ENCODE measurements at places on chromosomes 4 and X.

DNA sequence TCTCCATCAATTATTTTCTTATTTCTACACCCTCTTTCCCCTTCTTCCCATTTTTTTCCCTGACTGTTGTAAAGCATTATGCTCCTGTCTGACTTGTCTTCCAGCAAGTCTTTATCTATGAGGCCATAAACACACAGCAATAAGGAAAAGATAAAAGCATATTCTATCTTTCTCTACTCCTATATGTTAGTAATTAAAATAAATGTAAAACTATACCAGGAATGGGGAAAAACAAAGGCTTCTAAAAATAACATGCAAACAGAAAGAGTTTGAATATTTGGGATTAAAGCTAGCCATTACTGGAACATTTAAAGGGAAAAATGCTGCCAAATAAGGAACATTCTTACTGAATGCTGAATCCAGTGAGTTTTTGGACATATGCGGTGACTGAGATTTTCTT, 471.7 kb upstream of the HS3ST1 start:
- DNase-seq: no peak

DNA sequence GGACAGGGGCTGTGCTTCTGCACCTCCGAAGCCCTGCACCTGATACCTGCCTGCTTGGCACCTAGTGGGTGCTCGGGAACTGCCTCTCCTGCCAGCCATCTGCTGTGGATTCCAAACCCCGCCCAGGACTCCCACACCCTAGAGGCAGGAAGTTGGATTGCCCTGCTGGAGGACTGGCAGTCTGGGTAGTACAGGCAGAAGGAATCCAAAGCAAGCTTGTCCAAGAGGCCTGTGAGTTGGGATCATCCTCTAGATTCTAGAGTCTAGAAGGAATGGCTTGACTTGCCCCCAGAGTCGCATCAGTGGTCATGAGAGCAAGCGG, 64.6 kb upstream of the MTM1 start:
- DNase-seq: no peak

- DNase-seq: no peak
These were observed 494.6 kb upstream of the FAM241A start for GRCh38 chr4:111650674-111651086.

DNA sequence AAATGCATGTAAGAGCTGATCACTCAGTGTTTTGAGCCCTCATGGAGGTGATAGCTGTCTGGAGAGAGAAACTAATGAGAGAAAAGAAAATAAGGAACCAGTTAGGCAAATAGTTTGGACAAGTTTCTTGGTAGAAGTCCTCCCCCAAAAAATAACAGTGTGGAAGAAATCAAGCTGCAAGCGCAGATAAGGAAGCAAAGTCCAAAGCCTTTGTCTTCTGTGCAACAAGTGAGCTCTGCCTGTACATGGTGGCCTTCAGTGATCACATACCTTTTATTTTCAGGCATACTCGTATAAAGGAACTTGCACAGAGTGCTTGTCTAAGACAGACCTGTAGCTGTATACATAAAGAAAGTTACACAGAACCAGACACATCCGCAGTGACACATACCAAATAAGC, 2.5 kb upstream of the UGT2A3 start:
- DNase-seq: no peak

DNA sequence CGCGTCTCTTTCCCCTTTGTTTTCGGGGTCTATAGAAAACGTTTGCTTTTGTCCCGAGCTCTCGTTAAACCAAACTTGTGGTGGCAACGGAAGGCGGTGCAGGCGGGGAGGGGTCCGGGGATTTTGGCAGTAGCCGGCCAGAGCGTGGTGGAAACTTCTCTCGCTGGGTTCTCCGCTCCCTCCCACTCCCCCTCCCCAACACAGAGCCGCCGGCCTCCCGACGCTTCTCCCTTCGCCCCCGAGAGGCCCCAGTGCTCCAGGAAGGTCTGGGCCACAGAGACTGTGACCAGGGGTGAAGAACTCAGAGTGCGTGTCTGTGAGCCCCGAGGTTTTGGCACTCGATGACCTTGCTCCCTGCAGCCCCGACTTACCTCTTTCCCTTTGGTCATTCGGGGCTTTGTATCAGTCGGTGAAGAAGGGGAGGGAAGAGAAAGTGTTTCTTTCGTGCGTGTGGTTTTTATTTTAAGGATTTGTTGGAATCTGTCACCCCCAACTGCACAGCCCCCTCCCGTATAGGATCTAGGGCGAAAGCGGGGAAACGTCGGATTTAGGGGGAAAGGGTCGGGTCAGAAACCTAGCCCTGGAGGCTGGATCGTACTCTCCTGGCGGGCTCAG, 9.0 kb upstream of the BCOR start:
- no peak for DNase-seq

DNA sequence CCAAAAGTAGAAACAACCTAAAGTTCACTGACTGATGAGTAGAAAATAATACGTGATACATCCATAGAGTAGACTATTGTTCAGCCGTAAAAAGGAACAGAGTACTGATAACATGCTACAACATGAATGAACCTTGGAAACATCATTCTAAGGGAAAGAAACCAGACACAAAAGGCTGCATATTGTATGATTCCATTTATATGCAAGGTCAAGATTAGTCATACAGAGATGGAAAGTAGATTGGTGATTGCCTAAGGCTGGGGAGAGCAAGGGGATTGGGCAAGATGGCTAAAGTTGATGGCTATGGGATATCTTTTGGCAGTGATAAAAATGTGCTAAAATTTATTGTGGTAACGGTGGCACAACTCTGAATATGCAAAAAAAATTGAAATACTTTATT, 209.1 kb downstream of the RELL1 start:
- DNase-seq: no peak

DNA sequence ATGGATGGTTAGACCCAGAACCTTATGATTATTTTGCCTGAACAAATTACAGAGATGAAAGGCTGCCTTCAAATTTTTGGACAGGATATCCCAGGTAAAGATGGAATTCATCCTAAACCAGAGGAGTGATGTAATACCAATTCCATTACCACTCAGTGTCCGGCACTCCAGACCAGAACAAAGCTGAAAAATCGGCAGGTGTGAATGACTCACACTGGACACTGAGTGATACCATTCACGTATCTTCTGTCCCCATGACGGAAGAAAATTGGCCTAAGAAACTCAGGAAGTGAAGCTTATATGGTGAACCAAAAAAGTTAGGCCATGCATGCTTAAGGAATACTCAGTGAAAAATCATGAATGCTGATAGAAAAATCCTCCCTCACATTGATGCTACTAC, 34.5 kb downstream of the PALLD start:
- no peak for DNase-seq

DNA sequence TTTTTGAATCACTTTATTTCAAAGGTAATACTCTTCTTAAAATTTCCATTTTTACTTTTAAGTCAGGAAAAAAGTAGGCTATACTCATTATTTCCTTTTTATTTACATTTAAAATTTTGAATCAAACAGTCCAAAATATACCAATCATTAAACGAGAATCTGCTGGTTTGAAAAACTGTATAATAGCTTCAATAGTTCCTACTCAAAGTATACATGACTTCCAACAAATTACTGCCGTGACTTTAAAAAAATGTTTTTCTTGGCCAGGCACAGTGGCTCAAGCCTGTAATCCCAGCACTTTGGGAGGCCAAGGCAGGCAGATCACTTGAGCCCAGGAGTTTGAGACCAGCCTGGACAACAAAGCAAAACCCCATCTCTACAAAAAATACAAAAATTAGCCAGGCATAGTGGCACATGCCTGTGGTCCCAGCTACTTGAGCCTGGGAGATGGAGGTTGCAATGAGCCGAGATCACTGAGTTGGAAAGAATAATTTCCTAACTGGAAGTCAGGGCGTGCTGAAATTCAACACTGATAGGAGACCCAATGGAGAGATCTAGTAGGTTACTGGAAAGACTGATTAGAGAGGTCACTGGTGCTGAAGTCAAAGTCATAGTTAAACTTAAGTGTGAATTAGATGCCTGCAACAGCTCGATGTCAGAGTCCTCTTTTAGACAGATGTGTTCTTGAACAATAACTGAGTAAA, 9.0 kb downstream of the KLHL8 start:
- no peak for DNase-seq

- no peak for DNase-seq
These were observed 1447.1 kb downstream of the PCDH19 start for GRCh38 chrX:98962996-98963395.

GRCh38 chr4:156673483-156673882, 298.1 kb downstream of the PDGFC start:
- DNase-seq: no peak

DNA sequence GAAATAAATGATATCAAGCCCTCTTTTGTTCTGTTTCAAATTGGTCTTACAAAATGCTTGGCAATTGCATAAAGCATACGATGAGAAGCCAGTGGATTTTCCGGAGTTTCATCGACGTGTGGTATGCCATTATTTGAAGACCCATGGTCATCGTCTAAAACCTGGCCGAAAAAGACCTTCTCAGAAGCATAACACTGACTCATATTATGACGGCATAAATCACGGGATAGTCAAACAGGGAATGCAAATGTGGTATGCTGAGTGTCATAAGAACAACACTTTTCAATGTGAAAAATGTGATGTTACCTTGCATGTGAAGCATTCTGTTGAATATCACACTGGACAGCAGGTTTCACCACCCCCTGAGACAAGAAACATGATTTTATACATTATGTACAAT, 695.2 kb downstream of the GRXCR1 start:
- DNase-seq: no peak

- no peak for DNase-seq
These were observed 5.7 kb downstream of the JAKMIP1 start for GRCh38 chr4:6194458-6195195.

DNA sequence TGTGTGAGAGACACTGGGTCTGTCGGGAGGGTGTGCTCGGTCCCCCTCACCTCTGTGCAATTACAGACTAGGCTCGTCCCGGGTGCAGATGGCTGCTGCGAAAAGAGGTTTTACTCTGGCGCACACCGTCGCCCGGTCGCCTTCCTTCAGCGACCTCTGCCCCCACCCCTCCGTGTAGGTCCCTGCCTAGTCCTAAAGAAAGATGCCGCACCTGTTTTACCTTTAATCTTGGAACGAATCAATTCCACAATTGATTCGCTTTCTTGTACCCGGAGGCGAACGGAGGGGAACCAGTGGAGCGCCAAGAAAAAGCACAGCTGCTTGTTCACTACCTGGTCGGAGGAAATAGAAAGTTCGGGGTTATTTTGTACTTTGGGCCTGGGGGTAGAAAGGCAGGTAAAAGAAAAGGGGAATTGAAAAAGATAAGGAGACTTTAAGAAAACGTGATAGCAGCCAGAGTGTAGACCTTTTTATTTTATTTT, 1.2 kb downstream of the NPNT start:
- no peak for DNase-seq

GRCh38 chr4:97144199-97144598, 999.1 kb downstream of the STPG2 start:
- DNase-seq: no peak

- no peak for DNase-seq
These were observed 38.8 kb upstream of the AFAP1 start for GRCh38 chr4:7978489-7978888.

DNA sequence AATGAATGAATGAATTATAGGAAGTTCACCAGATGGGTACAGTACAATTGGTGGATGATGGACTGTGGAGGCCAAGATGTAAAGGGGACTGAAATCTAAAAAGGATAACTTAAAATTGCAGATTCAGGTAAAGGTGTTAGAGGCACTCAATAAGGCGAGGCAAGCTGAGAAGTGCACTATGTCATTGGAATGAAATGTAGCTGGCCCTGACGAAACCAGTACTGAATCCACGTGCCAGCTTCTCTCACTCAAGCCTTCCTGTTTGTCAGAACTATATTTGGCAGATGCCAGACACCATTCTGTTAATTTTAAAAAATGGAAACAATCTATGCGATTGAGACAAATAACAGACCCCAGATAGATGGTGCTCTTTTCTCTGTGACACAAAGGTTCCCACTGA, 1039.1 kb upstream of the TENM3 start:
- DNase-seq: no peak

DNA sequence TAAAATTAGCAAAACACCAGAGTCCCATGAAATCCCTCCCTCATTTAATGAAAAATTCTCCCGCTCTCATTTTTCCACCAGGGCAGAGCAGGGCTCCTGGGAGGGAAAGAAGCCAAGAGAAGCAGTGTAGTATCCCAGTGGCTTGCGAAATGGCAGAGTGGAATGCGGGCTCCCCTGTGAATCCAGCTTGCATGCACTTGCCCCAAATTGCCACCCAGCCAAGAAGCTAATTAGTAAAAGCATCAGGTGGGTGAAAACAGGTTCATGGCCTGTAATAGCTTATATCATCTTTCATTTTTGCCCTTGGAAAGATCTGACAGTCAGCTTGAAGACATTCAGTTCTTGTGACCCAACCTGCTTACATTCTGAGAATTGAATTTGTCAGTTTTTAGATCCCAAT, 10.1 kb downstream of the AMOT start:
- no peak for DNase-seq

DNA sequence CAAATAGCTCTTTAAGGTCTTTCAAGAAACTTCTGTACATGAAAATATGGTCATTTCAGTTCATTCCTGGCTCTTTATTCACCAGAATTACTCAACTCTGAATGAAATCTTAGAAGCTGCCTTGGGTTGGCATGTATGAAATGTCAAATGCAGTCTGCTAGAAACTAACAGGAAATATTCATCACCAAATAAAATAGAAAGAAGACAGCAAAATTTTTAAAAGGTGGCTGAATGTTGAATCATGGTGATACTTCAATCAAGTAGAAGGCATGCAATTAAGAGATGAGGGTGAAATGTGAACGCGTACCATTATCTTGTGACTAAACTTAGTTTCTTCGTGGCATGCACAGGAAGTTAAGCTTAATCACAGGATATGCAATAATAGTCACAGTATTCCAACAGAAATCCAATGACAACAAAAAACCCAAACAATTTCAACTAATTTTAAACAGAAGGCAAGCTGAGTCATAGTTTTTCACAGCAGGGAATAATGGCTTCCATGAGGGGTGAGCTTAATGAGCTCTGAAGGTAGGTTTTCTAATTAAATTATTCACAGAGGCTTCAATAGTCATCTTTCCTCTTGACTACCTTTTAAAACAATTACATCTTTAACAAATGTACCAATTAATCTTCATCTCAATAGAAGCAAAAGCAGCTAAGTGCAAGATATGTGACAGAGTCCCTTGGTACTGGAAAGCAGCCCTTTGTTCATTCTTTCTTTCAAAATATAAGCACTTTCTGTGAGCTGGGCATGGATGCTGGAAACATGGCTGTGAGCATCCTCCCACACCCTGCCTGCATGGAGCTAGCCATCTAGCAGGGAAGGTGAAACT, 44.5 kb downstream of the SCFD2 start:
- DNase-seq: no peak

DNA sequence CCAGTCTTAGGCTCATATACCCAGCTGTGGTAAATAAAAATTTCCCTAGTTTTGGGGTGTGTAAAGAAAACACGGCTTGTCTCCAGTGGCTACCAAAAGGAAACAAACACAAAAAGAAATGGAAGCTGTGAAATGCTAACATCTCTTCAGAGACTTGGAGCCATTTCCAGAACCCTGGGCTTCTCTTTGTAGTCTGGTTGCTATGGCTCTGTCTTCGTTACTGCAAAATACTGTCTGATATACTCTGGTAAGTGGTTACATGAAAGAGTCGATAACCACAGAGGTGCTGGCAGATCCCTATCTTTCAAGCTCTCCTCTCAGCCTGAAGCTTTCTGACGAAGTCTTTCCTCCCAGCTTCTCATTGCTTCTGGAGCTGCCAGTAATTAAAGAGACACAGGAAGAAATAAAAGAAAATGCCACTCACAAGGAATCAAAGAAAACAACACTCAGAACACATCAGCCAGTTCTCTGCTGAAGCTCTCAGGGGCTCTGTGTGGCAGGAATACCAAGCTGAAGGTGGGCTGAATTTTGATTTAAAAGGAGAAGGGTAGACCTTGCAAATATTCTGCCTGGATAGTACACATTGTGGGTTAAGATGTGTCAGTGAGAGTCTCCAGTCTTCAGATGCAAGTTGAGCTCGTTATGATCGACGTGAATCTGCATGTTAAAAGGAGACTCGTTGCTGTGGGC, 107.6 kb upstream of the FAM9C start:
- no peak for DNase-seq

Data from stimulated activated CD8-positive, alpha-beta memory T cell treated with anti-CD3 and anti-CD28 coated beads, Interleukin-4, amount 100 ng/mL, for 4 hours (primary cell).